ENCODE measurements at places on chromosomes 2 and 18.

DNA sequence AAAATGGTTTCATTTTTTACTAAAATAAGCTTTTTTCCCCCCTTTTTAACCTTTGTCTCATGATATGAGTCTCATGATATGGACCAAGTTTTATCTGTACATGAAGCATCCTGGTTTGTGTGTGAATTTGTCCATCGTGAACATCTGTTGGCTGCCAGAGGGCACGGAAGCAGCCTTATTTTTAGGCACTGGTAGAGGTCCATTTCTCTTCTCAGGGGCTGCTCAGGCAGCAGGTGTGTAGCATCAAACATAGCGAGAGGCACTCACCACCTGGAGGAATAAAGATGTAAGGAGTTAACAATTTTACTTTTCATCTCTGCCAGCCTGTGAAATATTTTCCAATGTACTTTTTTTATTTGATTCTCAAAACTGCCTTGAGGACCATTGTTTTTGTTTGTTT lies 134.5 kb downstream of the RHBDD1 start:
- no peak for DNase-seq

DNA sequence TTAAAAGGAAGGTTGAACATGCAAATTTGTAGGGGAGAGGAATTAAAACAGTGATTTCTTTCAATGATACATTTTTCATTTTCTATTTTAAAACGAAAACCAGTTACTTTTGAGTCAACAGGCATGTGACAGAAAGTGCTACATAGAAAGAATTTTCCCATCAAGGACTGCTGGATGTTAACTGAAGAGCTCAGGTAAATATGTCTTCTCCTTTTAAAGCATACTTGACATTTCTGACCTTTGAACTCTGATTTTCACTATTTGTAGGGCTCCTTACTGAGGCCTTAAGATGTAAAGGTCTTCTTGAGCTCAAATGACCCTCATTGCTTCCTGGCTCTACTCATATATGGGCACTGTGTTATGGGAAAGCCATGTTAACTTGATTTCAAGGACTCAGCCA lies 32.4 kb downstream of the FIGN start:
- DNase-seq: no peak

DNA sequence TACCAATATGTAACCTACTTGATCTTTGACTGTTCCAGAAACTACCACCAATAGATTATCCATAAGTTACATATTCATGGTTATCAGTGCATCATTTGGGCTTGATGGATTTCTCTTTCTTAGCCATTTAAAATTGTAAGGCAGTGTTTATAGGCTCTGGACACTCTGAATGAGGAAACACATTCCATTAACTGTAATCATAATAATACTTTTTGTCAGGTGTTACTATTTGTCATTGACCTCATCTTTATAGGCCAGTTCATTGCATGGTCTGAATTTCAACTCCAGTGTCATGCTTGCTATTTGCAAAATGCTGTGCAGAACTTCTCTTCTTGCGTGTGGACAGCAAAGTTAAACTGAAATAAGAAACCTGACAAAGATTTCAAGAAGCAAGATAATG lies 1340.2 kb upstream of the ZEB2 start:
- no peak for DNase-seq

- DNase-seq: no peak
Measured at GRCh38 chr2:16412321-16413030, 253.2 kb downstream of the CYRIA start.

GRCh38 chr18:8374676-8375075 lies 234.6 kb upstream of the RAB12 start:
- DNase-seq: no peak

- DNase-seq: no peak
Measured at GRCh38 chr18:48623468-48624235, 84.8 kb downstream of the CTIF start.

DNA sequence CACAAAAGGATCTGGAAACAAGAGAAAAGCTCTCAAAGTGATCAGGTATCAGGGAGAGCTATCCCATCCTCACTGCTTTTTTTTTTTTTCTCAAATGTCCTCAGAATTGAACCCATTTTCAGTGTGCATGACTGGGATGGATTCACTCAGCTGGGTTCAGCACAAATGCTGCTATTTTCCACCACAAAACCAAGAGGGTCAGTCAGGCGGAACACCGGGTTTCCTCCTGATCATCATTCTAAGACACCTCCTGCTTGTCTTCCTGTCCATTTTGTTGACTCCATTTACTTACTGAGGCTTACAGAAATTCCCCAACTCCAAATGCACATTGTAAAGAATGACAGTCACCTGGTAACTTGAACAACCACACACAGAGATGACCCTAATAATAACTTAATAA lies 39.9 kb downstream of the CYRIA start:
- DNase-seq: no peak

GRCh38 chr2:73000808-73001570 lies 70.5 kb downstream of the SFXN5 start:
- DNase-seq: no peak

- DNase-seq: no peak
Measured at GRCh38 chr2:230586328-230586982, 126.2 kb upstream of the CAB39 start.

DNA sequence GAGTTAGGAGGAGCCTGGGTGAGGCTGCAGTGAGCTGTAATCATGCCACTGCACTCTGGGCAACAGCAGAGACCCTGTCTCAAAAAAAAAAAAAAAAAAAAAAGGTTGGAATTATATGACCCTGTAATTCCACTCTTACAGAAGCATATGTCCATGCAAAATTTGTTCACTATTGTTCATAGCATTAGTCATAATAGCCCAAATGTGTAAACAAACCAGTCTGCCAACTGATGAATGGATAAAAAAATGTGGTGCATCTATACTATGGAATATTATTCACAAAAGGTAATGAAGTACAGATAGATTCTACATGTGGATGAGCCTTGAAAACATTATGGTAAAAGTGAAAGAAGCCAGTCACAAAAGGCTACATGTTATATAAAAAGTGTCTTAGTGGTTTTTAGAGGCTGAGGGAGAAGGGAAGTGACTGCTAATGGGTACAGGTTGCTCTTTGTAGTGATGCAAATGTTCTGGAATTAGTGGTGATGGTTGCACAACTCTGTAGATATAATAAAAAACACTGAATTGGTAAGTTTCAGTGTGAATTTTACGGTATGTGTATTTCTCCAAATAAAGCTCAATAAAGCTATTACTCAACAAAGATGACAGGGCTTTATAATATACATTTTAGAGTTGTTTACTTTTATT lies 9.4 kb downstream of the COA5 start:
- DNase-seq: no peak

DNA sequence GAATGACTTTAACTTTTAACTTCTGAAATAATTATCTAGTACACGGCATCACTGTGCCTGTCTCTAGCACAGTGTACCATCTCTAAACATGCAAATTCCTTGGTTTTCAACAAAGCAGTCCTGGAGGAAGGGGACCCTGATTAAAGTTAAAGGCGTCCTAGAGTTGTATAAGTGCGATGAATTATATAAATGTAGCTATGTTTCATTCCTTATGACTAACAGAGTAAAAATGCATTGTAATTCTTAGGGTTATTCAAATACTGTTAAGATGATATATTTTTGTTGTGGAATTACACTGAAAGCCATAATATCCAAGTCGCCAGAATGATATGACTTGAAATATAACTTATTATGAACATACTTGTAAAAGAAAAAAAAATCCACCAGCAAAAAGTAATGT lies 544.9 kb upstream of the LINC00305 start:
- DNase-seq: no peak

GRCh38 chr2:63984606-63985359 lies 34.4 kb downstream of the VPS54 start:
- no peak for DNase-seq

- peak; percentile 91 for DNase-seq
Measured at GRCh38 chr2:88831792-88832248, 140.3 kb downstream of the RPIA start.

- DNase-seq: no peak
Measured at GRCh38 chr2:210956101-210956500, 399.7 kb downstream of the CPS1 start.

DNA sequence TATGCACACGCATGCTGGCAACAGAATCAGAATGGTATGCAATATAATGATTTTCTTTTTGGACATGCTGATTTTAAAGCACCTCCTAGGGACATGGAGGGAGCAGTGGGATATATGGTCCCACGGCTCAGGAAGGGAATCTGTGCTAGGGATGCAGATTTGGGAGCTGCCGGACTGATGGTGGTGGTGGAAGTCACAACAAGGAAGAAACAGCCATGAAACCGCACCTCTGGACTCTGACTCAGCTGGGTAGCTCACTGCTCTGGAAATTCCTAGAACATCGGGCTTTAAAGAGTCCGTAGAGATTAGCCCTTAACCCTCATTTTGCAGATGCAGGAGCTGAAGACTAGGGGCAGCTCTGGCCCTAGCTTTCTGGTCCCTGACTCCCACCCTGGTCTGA lies 364.3 kb upstream of the KLHL29 start:
- no peak for DNase-seq

GRCh38 chr2:197885126-197885525 lies 80.7 kb downstream of the PLCL1 start:
- DNase-seq: no peak

GRCh38 chr2:191636235-191636543 lies 41.7 kb upstream of the NABP1 start:
- no peak for DNase-seq

GRCh38 chr18:41922841-41923240 lies 32.2 kb upstream of the PIK3C3 start:
- DNase-seq: no peak

GRCh38 chr2:44746856-44747615 lies 194.5 kb upstream of the SIX3 start:
- no peak for DNase-seq

- no peak for DNase-seq
Measured at GRCh38 chr2:120346667-120347358, 877 bp downstream of the INHBB start.

DNA sequence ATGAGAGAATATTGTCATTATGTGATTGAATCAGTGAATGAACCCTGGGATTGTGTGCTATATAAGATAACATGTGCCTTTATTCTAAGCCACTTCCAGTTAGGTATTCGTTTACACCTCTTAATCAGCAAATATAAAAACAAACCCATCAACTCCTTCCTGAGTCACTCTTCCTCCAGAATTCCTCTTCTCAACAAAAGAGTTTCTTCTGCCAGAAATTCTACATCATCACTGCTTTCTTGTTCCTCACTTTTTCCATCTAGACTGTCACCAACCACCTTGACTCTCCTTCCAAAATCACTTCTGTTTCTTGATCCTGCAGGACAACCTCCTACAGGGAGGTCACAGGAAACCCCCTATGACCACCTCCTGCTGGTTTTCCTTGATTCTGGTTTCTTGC lies 261.4 kb downstream of the CYP26B1 start:
- no peak for DNase-seq

DNA sequence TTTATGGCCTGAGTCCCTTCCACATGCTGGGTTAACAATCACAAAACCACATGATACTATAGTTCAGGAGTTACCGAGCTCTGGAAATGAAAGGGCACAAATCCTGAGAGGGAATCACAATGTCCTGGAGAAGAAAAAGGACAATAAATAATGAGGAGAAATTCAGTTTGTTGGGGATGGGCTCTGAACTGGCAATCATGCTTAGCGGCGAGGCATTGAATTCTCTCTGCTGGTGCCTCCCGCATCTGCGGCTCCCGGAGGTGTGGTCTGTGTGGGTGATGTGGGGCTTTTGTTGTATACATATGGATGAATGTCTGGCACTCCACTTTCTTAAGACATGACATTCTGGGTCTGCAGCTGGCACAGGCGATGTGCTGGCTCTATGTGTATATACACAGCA lies 46.1 kb downstream of the NRP2 start:
- DNase-seq: no peak

DNA sequence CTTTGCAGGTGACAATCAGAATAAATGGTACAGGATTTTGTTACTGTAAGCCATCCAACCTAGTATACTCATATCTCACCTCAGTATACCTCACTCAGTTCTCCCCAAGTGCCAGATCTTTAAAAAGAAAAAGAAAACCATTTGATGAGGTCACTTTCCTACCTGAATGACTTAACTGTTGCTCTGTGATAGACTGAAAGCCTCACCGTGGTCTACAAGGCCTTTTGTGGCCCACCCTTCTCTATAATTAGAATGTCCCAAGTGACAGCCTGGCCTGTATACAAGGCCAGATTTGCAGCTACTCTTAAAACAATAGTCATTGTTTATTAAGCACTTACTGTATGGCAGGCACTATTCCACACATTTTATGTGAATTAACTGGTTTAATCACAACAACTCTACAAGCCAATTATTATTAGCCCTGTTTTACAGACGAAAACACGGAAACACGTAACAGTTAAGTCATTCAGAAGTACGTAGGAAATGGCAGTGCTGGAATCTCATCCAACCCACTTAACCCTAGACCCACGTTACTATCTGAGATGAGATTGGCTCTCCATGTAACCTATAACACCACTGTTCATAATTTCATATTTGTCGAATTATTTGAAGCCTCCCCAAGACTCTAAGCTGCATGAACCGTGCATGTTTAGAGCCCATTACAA lies 28.3 kb downstream of the PKP4 start:
- DNase-seq: no peak

GRCh38 chr18:9741793-9742523 lies 33.9 kb downstream of the RAB31 start:
- peak; percentile 33 for DNase-seq

DNA sequence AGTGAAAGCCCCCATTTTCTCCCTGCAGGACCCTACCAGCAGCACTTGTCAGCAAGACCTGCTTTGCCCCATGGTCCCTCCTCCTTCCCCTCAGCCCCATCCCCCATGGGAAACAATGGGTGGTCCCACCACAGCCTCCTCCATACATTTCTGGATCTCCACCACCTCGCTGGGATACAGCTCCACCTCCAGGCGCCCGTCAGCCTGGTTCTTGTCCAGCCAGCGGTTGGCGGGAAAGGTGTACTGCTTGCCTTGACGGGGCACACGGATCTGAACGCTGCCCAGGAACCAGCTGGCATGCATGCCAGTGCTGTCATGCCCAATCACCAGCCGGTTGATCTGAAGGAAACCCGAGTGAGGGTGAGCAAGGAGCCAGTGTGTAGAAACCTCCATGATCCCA lies 90.9 kb downstream of the LOXHD1 start:
- DNase-seq: no peak

DNA sequence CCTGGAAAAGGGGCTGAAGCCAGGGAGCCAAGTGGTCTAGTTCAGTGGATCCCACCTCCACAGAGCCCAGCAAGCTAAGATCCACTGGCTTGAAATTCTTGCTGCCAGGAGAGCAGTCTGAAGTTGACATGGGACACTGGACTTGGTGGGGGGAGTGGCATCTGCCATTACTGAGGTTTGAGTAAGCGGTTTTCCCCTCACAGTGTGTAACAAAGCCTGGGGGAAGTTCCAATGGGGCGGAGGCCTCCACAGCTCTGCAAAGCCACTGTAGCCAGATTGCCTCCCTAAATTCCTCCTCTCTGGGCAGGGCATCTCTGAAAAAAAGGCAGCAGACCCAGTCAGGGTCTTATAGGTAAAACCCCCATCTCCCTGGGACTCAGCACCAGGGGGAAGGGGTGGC lies 144.4 kb downstream of the PTPRM start:
- DNase-seq: no peak

- DNase-seq: no peak
Measured at GRCh38 chr2:25822190-25823117, 55.8 kb downstream of the ASXL2 start.

Measured in H1 (cell line).